ENCODE measurements at places on chromosomes 5 and 9.
A peak's percentile ranks its signal among the peaks of the same experiment; 100 is the strongest.

GRCh38 chr5:178983728-178984127, 11.4 kb downstream of the GRM6 start:
- DNase-seq = no peak

DNA sequence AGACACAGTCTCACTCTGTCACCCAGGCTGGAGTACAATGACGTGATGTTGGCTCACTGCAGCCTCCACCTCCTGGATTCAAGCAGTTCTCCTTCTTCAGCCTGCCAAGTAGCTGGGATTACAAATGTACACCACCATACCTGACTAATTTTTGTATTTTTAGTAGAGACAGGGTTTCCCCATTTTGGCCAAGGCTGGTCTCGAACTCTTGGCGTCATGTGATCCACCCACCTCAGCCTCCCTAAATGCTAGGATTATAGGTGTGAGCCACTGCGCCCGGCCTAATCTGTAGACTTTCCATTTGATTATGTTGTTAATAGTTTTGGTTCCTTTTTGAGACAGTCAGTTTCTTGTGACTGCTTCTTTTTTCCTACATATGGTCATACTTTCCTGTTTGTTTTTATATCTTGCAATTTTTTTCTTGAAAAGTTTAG, 31.0 kb downstream of the MTREX start:
- no peak for DNase-seq

DNA sequence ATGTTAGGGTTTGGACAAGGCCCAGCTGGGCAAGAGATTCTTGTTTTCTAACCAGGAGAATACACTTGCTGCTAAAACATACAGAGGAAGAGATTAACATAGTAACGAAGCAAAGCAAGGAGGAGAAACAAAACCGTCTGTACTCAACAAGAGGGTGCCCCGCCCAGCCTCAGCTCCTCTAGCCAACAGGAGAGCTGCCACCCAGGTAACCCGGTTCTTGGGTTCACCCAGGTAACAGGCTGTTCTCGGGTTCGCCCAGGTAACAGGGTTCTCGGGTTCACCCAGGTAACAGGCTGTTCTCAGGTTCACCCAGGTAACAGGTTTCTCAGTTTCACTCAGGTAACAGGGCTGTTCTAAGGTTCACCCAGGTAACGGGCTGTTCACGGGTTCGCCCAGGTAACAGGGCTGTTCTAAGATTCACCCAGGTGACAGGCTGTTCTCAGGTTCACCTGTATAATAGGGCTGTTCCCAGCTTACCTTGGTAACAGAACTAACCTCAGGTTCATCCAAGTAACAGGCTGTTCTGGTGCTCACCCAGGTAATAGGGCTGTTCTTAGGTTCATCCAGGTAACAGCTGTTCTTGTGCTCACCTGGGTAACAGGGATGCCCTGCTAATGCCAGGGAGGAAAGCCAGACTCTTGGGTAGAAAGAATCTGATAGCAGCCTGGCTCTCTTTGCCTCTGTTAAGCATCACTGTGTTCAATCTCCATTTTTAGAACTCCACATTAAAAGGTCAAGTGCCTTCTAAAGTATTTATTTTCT, 271.6 kb downstream of the SYK start:
- no peak for DNase-seq

DNA sequence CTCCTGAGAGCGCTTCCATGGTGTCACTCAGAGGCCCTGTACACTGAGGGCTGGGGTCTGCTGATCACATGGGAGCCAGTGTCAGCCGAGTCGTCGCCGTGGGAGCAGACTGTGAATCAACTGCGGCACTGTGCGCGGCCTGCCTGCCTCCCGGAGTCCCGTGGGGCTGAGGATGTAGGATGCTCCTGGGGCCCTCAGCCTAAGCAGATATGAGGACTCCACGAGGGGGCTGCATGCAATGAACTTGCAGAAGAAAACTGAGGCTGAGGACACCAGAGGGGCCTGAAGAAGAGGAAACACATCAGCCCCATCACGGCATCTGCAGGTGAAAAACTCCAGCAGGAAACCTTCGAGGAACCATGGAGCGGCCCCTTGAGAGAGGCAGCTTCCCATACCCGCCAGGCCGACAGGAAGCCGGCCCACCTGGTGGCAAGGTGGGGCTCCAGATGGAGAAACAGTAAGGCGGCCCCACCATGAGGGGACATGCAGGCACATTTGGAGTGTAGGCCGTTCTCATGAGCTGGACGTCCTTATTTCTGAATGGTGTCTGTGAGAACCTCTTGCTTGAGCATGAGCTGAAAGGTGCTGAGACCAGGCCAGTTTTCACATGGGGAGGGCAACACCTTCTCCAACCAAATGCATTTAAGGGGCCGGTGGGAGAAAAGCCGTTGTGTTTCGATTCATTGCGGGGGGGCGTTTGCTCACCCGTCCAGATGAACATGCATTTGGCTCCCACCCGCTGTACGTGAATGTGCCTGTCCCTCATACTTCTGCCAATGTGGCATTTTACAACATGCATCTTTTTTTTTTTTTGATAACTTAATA, 35.2 kb upstream of the ADAMTS2 start:
- peak; percentile 6 for DNase-seq

GRCh38 chr5:1059884-1060263, 51.3 kb downstream of the NKD2 start:
- DNase-seq = peak; percentile 22

- no peak for DNase-seq
Measured at GRCh38 chr5:170488570-170488969, 15.2 kb upstream of the KCNIP1 start.

- peak; percentile 71 for DNase-seq
Measured at GRCh38 chr5:143402553-143403333, 743 bp downstream of the NR3C1 start.

GRCh38 chr5:139492700-139493192, 10.2 kb upstream of the STING1 start:
- no peak for DNase-seq

DNA sequence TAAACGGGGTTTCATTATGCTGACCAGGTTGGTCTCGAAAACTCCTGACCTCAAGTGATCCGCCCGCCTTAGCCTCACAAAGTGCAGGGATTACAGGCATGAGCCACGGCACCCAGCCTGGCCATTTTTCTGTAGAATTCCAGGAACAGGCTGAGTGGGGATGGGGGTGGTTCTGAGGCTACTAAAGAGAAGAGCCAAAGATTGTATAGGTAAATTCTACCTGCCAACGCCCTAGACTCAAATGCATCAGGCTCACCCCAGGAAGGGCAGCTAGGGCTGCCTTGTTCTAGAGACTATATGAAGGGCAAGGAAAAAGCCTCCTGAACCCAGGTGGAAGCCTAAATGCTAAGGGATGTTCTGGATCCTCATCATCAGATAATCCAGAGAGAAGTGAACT, 1.6 kb upstream of the C5orf52 start:
- no peak for DNase-seq

- DNase-seq = no peak
Measured at GRCh38 chr9:103997856-103998370, 96.2 kb upstream of the SMC2 start.

All from SK-N-SH (cell line).